ENCODE measurements at places on chromosomes 5 and 9. TPM values are rescaled to one million over a fixed set of nuclear protein-coding genes. Genes with fewer than 3 reads are reported as not detected.

- no peak for DNase-seq
These were observed 341.8 kb downstream of the MAN2A1 start for GRCh38 chr5:110031402-110032140.

DNA sequence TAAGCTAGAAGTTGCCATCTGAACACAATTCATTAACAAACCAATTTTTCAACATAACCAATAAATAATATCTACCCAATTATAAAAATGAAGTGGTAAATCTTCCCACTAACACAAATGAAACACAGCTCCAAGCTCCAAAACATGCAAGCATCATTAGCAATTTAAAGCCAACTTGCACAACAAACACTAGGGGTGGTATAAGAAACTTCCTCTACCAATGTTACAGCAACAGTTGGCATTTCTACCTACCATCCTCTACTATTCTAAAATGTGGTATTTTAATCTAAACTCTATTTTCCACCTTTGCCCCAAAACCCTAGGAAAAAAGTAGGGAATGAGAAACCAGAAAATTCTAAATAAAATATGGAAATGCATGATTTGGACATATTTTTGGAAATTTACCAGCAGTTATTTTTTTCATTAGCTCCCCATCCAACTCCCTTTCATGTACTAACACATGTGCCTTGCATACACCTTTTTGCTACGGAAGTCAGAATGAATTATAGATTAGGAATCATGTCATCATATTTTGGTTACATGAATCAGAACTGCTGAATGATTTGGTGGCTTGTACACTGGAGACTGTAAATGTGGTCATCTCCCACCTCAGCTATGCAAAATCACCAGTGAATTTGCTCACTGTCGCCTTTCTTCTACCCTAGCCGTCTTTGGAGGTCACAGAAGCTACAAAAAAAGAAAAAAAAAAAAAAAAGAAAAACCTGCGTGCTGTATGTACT is 4.1 kb downstream of the NR6A1 start:
- no peak for DNase-seq

Gene PCDHB16
- 7.2 TPM for polyA plus RNA-seq

Gene FBP2
- 2.6 TPM for polyA plus RNA-seq

Gene GKAP1
- polyA plus RNA-seq, result 14.9 TPM

Gene CCDC171
- polyA plus RNA-seq, result 10.0 TPM

All from left lung (tissue), 14 donors.